NCI-H510A treated with DMSO at 0.1 percent for 48 hours (cell line): ENCODE measurements at places on chromosomes 7 and 10.

DNA sequence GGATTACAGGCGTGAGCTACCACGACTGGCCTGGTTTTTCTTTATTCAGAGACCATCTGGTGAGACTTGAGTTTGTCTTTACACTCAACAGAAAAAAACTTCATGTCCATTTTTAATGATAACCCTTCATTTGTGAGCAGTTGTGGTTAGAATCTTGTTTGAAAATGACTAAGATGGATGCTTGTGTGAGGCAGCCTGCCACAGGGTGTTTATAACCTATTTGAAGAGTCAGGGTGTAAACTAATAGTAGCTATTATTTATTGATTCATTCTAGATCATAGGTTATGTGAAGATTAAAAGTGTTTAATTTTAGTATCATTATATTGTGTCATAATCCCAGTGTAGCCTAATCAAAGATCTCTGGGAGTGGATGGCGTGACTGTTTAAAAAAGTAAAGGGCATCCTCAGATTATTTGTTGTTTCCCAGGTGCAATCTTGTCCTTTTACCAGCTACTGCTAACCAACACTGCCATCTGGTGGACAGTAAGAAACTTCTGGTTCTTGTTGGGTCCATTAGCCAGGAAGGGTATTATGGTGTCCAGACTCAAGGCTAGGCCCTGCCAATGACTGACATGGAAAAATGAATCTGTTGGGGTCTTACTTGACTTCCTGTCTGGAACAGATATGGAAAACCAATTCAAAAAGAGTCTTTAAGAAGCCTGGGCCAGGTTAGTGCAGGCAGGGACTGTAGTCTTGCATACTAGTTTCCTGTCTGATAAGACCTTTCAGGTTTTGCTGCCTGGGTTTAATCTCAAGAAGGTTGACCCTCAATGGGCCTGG is 24.9 kb downstream of the NRBF2 start:
- DNase-seq, result peak; percentile 73

DNA sequence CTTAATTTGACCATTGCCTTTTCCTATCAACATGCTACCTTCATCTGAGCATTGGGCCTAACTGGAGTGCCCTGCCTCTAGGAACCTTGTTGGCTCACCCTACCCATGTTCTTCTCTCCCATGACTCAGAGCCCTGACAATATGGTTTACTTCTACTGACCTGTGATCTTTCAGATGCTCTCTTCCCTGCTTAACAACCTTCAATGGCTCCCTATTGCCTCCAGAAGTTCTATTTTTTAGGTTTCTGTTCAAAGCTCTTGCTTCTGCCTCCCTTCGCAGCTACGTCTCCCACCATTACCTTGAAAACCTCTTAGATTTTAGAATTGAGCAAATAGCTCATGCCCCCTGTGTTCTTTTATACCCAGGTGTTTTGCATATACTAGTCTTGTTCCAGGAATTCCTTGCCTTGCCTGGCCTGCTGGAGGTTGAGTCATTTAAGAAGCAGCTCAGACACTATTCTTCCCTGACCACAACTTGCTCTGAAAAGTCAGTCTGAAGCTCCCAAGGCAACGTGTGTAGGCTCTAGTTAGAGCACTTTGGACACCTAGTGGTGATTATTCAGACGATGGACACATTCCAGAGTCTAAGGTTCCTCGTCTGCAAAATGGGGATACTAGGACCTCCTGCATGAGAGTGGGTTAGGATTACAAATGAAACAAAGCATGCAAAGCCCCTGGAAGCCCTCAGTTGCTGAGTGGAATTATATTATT is 64.4 kb upstream of the EMX2 start:
- no peak for DNase-seq

DNA sequence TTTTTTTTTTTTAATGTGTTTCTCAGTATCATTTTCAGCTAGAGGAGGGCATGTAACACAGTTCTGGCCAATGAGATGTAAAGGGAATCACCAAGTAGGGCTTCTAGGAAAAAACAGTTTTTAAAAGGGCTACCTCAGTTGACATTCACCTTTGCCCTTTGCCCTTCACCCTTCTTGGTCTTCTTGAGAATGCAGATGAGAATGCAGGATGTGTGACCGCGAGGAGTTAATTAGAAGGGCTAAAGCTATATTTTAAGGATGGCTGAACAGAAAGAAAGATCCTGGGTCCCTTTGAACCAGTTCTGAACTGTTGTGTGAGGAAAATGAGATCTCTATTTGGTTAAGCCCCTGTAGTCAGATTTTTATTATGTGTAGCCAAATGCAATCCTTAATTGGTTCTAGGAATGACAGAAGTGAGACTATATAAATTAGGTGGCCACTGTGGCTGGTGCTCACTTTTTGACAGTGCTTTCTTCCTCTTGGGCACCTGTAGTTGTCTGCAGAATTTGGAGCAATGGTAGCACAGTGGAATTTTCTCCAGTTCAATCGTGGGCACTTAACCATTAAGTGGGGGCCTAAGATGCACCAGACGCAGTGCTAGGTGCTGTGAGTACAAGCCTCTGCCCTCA is 21.1 kb upstream of the TOMM7 start:
- DNase-seq, result no peak

- no peak for DNase-seq
These were observed 28.7 kb downstream of the PUS7 start for GRCh38 chr7:105493196-105493922.

DNA sequence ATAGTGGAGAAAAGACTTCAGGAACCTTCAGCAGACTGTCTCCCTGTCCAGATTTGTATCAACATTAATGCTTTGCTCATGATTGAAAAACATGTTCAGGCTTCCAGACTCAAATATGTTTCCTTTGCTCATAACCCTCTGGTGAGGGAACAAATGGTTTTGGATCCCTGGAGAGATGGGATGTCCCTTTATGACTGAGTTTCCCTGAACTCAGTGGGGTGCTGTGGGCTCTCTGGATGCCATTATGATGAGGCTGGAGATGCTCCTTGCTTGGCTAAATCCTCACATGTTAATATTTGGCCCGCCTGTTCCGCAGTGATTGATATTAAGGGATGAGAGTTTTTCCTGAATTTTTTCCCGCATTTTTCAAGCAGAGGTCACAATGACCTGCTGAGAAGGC is 749.4 kb downstream of the SUGCT start:
- DNase-seq, result no peak

GRCh38 chr7:134701272-134701671 is 54.6 kb downstream of the BPGM start:
- no peak for DNase-seq
